Ovary (tissue), 10 donors: ENCODE measurements at places on chromosomes 7 and 10.

- H3K4me3 ChIP-seq = no peak overlapping the region
- no peak overlapping the region for H3K27ac ChIP-seq
- H3K4me1 ChIP-seq = no peaks in the 10 kb centered on the region
- DNase-seq = no peak
- no peaks in the 10 kb centered on the region for H3K27me3 ChIP-seq
These were observed 108.8 kb downstream of the ADCY1 start for GRCh38 chr7:45682836-45683555.

GRCh38 chr7:155363852-155364600, 66.3 kb downstream of the INSIG1 start:
- H3K4me3 ChIP-seq = no peak overlapping the region
- H3K27me3 ChIP-seq = no peaks in the 10 kb centered on the region
- H3K36me3 ChIP-seq = no peaks in the 10 kb centered on the region
- H3K4me1 ChIP-seq = no peaks in the 10 kb centered on the region

- no peak overlapping the region for H3K27ac ChIP-seq
- no peak for DNase-seq
- H3K4me1 ChIP-seq = no peaks in the 10 kb centered on the region
- no peak overlapping the region for H3K4me3 ChIP-seq
- H3K27me3 ChIP-seq = no peaks in the 10 kb centered on the region
- no peaks in the 10 kb centered on the region for H3K36me3 ChIP-seq
These were observed 165.3 kb downstream of the PAXIP1 start for GRCh38 chr7:154837622-154838021.

GRCh38 chr10:36423821-36424248, 701.6 kb upstream of the ANKRD30A start:
- H3K4me1 ChIP-seq = no peaks in the 10 kb centered on the region
- no peak overlapping the region for H3K4me3 ChIP-seq
- no peak for DNase-seq
- no peak overlapping the region for H3K27ac ChIP-seq

- H3K4me3 ChIP-seq = no peak overlapping the region
- H3K27me3 ChIP-seq = no peaks in the 10 kb centered on the region
- no peak overlapping the region for H3K27ac ChIP-seq
- H3K36me3 ChIP-seq = no peaks in the 10 kb centered on the region
- DNase-seq = no peak
These were observed 121.8 kb upstream of the CAV2 start for GRCh38 chr7:116377721-116378120.

GRCh38 chr7:97022491-97023306, 1.9 kb downstream of the DLX5 start:
- no peak overlapping the region for H3K27ac ChIP-seq
- peaks cover 2% of the 10 kb centered on the region for H3K4me1 ChIP-seq
- no peak overlapping the region for H3K4me3 ChIP-seq
- no peaks in the 10 kb centered on the region for H3K27me3 ChIP-seq
- no peaks in the 10 kb centered on the region for H3K36me3 ChIP-seq

- H3K27me3 ChIP-seq = no peaks in the 10 kb centered on the region
- no peaks in the 10 kb centered on the region for H3K4me1 ChIP-seq
- no peak overlapping the region for H3K27ac ChIP-seq
- H3K4me3 ChIP-seq = no peak overlapping the region
- H3K36me3 ChIP-seq = no peaks in the 10 kb centered on the region
These were observed 98.2 kb upstream of the PDGFA start for GRCh38 chr7:617614-618538.

DNA sequence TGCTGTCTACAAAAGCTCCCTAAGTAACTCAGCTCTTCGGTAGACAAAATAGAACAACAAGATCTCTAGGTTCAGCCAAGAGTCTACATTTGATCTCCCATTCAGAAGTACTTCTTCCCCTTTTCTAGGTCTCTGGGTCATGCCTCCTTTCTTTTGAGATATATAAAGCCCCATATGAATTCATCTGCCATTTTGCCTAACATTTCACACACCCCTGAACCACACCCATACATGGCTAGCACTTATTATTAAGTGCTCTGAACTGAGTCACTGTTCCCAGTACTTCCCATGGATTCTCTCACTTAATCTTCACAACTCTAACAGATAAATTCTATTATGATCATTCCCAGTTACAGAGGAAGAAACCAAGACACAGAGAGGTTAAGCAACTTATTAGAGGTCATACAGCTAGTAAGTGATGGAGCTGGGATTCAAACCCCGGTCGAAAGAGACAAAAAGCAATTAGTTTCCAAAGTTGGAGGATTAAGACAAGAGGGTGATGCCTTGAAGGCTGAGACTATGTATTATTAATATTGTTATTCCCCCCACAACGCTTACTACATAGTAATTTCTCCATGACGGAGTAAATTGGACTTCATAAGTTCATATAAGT, 17.3 kb downstream of the MYOF start:
- H3K27ac ChIP-seq = no peak overlapping the region
- peaks cover 6% of the 10 kb centered on the region for H3K4me1 ChIP-seq
- no peak overlapping the region for H3K4me3 ChIP-seq
- H3K27me3 ChIP-seq = no peaks in the 10 kb centered on the region
- DNase-seq = no peak
- H3K36me3 ChIP-seq = no peaks in the 10 kb centered on the region

GRCh38 chr7:105905209-105905909, 29.0 kb upstream of the ATXN7L1 start:
- H3K27me3 ChIP-seq = no peaks in the 10 kb centered on the region
- H3K4me1 ChIP-seq = no peaks in the 10 kb centered on the region
- H3K4me3 ChIP-seq = no peak overlapping the region

GRCh38 chr7:98872328-98872924, 2.6 kb upstream of the TMEM130 start:
- no peaks in the 10 kb centered on the region for H3K4me1 ChIP-seq
- no peak overlapping the region for H3K27ac ChIP-seq
- no peak for DNase-seq

GRCh38 chr10:89738551-89739209, 37.3 kb downstream of the KIF20B start:
- H3K4me1 ChIP-seq = no peaks in the 10 kb centered on the region
- no peak for DNase-seq
- H3K36me3 ChIP-seq = no peaks in the 10 kb centered on the region
- H3K27me3 ChIP-seq = no peaks in the 10 kb centered on the region
- H3K4me3 ChIP-seq = no peak overlapping the region
- no peak overlapping the region for H3K27ac ChIP-seq

DNA sequence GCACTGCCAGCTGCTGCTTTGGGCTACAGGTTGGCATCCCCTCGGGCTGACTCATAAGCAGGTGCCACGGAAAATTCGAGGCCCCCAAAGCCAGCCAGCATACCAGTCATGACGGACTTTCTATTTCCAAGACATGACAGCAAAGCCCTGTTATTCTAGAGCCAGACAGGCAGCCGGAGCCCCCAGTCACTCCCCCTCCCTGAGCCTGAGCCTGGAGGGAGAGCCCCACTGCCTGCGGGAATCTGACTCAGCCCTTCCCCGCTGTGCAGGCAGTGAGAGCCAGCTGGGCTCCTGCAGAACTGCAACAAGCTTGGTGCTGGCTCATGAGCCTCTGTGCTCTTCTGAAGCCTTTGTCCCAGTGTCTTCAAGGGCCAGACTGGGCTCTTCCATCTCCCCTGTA, 15.8 kb downstream of the BTBD16 start:
- H3K36me3 ChIP-seq = no peaks in the 10 kb centered on the region
- H3K27me3 ChIP-seq = no peaks in the 10 kb centered on the region
- no peak for DNase-seq
- H3K4me3 ChIP-seq = no peak overlapping the region

DNA sequence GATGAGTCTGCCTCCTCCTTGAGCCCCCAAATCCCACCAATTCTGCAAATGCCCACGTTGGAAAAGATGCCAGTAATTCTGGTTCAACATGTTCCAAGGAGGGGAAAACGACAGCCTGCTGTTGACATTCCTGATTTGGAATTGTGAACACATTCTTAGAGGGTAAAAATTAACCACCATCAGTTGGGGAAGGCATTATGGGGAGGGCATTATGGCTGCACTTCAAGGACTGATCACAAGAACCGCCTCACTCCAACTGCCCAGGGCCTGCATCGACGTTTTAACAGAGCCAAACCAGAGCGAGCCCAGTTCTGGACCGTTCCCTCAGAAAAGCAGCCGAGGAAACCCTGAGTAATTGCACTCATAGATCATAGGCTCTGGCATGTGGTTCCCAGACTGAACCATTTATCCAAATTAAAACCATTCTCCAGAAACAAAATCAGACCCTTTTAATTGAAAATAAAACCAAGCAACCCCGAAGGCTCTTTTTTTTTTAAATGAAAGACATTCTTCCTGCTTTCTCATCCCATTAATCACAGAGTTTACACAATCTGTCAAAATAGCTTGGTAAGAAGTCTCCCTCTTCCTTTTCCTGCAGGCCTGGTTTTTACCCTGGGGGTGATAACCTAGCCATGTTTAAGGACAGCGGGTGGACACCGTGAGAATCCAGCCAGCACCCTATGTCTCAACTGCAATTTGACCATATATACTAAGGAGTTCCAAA, 8.0 kb downstream of the TNS3 start:
- DNase-seq = peak; percentile 54
- H3K27ac ChIP-seq = no peak overlapping the region
- no peak overlapping the region for H3K4me3 ChIP-seq
- H3K4me1 ChIP-seq = peaks cover 46% of the 10 kb centered on the region
- H3K27me3 ChIP-seq = no peaks in the 10 kb centered on the region
- no peaks in the 10 kb centered on the region for H3K36me3 ChIP-seq

GRCh38 chr10:74987339-74988053, 124.0 kb upstream of the SAMD8 start:
- H3K4me1 ChIP-seq = peaks cover 4% of the 10 kb centered on the region
- H3K4me3 ChIP-seq = no peak overlapping the region
- no peaks in the 10 kb centered on the region for H3K36me3 ChIP-seq
- DNase-seq = no peak

DNA sequence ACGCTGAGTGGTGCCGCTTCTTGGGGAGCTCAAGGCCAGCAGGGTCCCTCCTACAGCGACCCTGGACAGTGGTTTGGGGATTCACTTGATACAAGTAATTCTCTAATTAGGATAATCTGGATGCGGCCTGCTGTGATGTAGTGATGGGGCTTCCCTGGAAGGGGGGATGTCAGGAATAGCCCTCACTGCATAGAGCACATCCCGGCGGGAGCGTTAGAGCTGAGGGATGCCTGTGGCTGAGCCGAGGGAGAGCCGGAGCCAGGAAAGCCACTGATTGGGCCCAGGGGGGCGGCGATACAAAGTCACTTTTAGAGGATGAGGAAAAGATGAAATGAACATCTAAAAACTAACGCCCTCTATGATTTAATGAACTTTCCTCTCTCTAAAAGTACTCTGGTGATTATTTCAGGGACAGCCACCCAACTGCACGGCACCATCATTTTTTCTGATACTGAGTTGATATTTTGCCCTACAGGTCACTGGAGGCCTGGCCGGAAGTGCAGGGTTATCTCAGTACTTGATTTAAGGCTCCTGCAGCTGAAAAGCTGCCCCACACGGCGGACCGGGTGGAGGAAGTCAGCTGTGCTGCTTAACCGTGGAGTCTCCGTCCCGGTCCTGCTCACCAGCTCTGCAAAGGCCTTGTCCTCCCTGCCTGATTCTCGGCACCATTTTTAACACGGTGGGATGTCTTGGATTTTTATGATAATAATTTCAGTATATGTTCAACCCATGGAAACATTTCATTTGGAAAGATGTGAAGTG, 518.8 kb downstream of the DNAJB6 start:
- H3K4me1 ChIP-seq = peaks cover 4% of the 10 kb centered on the region
- H3K4me3 ChIP-seq = no peak overlapping the region
- no peaks in the 10 kb centered on the region for H3K36me3 ChIP-seq
- no peak overlapping the region for H3K27ac ChIP-seq
- DNase-seq = no peak
- H3K27me3 ChIP-seq = no peaks in the 10 kb centered on the region

DNA sequence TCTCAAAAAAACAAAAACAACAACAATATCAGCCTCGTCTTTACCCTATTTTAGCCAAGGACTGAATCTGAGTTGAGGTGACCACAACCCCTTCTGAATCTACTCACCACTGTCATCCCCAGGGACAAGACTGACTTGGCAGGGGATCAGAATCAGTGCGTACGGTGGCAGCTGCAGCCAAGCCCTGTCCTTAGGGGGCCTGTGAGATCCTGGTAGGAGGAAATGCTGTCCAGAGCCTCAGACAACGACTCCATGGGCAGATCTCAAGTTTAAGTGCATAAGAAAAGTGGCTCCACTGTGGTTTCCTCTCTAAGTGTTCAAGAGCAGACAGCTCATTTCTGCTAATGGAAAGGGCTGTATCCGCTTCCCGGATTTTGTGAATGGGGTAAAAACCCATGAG, 22.4 kb upstream of the CYTH3 start:
- no peaks in the 10 kb centered on the region for H3K4me1 ChIP-seq
- H3K36me3 ChIP-seq = no peaks in the 10 kb centered on the region
- no peaks in the 10 kb centered on the region for H3K27me3 ChIP-seq

GRCh38 chr7:121429798-121430197, 33.7 kb upstream of the FAM3C start:
- no peaks in the 10 kb centered on the region for H3K4me1 ChIP-seq
- no peaks in the 10 kb centered on the region for H3K36me3 ChIP-seq
- no peak overlapping the region for H3K27ac ChIP-seq
- H3K4me3 ChIP-seq = no peak overlapping the region
- no peaks in the 10 kb centered on the region for H3K27me3 ChIP-seq
- no peak for DNase-seq

- peaks cover 10% of the 10 kb centered on the region for H3K4me1 ChIP-seq
- no peak overlapping the region for H3K4me3 ChIP-seq
- no peaks in the 10 kb centered on the region for H3K27me3 ChIP-seq
- no peak for DNase-seq
- no peaks in the 10 kb centered on the region for H3K36me3 ChIP-seq
These were observed 182.8 kb downstream of the CPEB3 start for GRCh38 chr10:92108120-92108519.

- H3K4me1 ChIP-seq = no peaks in the 10 kb centered on the region
- H3K4me3 ChIP-seq = no peak overlapping the region
- no peaks in the 10 kb centered on the region for H3K27me3 ChIP-seq
- no peaks in the 10 kb centered on the region for H3K36me3 ChIP-seq
These were observed 729.4 kb upstream of the C7orf33 start for GRCh38 chr7:147861058-147861716.

DNA sequence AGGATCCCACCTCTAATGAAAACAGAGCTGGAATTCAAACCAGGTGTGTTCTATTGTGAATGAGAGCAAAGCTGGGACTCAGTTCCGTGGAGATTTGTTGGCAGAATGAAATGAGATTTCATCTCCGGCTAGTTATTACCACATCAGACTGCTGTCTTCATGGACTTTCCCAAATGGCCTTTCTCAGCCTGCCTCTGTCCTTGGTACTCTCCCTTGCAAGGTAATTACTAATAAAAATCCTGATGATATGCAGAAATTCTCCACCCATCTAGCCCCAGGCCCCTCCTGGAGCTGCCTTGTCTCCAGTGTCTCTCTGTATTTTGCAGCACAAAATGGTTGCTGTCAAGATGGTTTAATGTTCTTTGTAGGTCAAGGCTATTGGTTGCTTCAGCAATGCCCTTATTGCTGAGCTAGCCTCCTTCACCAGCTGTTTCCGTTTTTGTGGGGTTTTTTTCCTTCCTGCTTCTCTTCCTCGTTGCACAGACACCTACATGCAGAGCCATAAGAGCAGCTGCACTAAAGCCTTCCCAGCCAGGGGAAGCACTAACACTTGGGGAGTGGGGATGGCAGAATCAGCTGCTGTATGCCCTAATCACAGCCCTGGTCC, 185.0 kb upstream of the GHITM start:
- H3K27me3 ChIP-seq = no peaks in the 10 kb centered on the region
- no peaks in the 10 kb centered on the region for H3K36me3 ChIP-seq
- no peak overlapping the region for H3K27ac ChIP-seq
- no peaks in the 10 kb centered on the region for H3K4me1 ChIP-seq
